ENCODE measurements at places on chromosomes 6 and 20.
A peak's percentile ranks its signal among the peaks of the same experiment; 100 is the strongest.

DNA sequence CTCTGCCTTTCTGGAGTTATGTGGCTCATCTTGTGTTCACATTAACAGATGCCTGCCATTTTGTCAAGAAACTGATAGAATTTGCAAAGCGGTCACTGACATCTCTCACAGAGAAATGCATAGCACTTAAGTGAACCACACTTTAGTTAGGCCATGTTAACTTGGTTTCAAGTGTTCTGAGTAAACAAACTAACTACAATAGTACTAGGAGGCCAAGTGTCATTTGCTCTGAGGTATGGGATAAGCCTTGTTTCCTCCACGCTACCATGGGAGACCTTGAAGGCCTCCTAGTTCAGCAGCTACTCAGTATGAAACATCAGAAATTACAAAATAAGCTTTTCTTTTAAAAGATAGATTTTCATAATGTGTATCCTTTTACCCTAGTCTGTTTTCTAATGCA, 143.5 kb upstream of the MARCKS start:
- no peak for DNase-seq

- DNase-seq = no peak
These were observed 3.0 kb downstream of the WFDC5 start for GRCh38 chr20:45111799-45112471.

- peak; percentile 98 for DNase-seq
These were observed 21.0 kb downstream of the EPB41L1 start for GRCh38 chr20:36175475-36175995.

GRCh38 chr20:43911066-43911465, 3.6 kb upstream of the TOX2 start:
- no peak for DNase-seq

- DNase-seq = no peak
These were observed 7.0 kb upstream of the PRSS35 start for GRCh38 chr6:83505356-83505755.

- DNase-seq = no peak
These were observed 8.2 kb upstream of the CDKN1A start for GRCh38 chr6:36670271-36670670.

DNA sequence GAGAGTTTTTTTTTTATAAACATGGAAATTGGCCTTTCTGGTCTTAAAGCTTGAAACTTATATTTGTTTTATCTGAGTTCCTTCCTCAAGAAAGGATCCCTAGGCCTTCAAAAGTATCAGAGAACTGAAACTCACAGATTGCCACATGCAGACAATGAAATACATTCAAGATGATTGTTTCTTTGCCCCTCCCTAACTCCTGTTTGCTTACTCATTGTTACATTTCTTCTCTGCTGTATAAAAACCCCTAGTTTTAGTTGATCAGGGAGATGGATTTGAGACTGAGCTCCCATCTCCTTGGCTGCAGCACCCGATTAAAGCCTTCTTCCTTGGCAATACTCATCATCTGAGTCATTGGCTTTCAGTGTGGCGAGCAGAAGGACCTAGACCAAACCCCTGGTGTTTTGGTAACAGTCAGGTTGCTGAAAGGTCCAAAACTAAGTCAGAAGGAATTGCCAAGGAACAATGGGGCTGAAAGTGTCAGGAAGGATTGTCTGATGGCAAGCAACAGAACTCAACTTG, 132.3 kb upstream of the SULF2 start:
- DNase-seq = no peak

DNA sequence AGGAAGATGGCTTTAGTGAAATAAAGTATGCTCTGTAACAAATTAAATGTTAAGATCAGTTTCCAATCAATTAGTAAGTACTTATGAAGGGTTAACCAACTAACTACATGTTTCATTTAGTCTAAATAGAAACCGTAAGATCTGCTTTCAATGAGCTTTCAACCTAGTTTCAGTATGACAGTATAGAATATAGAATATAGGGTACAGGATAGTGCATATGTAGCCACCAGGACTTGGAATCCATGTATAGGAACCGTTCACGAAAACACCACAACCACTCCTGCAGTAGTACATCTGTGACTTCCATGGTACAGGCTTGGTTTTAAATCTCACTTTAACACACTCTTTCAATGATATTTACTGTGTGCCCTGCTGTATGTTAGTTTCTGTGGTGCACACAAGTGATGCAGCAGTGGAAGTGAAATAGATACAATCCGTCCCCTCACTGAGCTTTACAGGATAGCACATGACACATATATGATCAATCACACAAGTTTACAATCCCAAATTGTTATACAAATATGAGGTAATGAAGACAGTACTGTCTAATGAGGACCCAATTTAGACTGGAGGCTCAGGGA, 479.7 kb upstream of the MARCKS start:
- no peak for DNase-seq

GRCh38 chr20:60583741-60584140, 625.5 kb downstream of the CDH26 start:
- DNase-seq = no peak

- DNase-seq = no peak
These were observed 131.7 kb upstream of the HDGFL1 start for GRCh38 chr6:22437665-22438064.

DNA sequence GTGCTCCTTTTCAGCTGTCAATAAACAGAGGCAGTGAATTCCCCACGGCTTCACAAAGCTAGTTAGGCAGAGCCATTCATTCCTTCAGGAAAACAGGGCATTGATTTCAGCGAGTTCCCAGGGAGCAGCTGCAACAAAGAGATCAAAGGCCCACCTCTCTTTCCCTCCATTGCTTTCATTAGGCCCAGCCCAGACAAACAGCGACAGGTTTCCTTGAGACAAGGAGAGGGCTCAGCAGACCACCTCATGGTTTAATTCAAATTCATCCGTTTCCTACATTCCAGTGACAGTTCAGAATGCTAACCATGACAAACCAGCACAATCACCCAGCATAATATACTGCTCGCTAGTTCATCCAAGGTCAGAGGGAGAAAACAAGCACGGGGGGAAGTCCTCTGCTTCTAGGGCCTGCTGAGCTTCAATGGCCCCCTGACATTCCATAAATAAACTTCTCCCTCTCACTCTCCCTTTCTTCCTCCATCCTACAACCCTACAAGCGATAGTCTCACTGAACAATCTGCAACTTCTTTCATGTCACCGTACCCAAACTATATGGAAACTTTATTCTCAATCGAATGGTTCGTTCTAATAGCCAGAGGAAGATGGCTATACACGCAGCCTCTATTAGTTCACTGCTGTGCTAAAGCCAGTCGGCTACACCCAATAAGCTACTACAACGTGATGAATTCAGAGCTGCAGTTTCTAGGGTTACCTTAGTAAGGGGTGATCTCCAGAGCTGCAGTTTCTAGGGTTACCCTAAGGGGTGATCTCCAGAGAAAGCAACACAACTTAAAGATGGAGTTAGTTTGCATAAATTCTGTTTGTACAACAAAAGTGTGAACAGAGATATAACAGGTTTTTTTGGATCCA, 34.7 kb downstream of the PLAGL1 start:
- DNase-seq = no peak

DNA sequence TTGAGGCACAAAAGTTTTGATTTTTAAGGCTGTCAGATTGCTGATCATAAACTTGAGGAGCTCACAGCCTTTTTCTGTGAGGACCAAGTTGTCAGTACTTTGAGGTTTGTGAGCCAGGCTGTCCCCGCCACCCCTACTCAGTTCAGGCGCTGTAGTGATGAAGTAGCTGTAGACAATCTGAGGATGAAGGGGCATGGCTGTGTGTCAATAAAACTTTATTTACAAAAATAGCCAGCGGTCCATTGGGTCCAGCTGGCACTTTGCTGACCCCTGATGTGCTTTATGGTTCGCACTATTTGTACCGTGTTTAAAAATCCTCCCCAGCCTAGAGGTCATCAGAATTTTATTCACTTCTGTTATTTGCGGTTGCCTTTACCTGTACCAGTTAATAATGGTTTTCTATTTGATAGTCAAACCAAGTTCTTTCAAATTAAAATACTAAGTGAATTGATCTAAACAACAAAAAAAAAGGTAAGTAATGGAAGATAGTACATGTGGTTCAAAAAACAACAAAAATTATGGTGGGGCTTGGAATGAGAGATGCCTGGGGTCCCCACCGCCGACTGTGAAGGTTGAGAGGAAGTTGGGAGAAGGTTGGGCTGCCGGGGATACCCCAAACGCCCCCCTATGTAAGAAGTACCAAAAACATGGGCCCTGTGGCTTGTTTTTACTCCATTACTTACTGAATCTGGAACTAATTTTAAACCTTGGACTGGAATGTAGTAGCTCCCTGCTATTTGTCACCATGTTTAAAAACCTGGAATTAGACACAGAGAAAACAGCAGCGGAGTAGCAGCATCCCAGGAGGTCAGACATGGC, 123.6 kb downstream of the SYCP2 start:
- no peak for DNase-seq

DNA sequence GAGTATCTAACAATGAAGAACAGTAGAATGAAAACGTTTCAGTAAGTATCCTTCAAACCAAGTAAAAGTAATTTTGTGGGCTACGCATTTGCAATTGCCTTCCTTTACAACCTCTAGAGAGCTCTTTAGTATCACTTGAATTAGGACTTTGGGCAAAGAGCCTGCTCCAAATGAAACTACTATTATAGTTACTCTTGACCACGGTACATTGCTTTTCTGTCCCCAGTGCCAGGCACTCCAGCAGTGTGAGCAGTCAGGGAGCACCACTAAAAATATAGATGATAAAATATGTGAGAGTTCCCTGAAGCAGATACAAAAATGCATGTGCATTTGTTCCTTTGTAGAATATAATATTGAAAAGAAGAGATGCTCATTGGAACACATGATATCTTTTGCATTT, 450.1 kb upstream of the MANEA start:
- no peak for DNase-seq

GRCh38 chr6:34560366-34561226, 4.5 kb upstream of the SPDEF start:
- no peak for DNase-seq

GRCh38 chr6:30684386-30685156, 1.9 kb downstream of the PPP1R18 start:
- DNase-seq = no peak

All from cerebellar cortex (tissue), 1 donor.